ENCODE measurements at places on chromosomes 6 and 20. TPM values are rescaled to one million over a fixed set of nuclear protein-coding genes. Genes with fewer than 3 reads are reported as not detected.

DNA sequence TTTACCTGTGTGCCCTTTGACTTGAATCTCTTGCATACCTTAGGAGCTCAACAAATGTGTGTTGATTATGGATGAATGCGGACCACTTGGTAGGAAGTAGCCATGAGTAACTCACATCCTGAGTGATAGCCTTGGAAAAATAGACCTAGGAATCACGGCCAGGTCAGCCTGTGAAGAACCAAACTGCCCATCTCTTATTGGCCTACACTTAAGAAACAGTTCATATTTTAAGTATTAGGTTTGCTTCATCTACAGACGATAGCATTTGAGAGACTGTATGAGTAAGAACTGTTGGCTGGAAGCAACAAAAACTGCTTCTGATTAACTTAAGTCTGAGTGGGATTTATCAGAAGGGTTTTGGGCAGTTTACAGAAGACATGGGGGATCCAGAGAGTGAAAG, 320.1 kb upstream of the PRND start:
- no peak overlapping the region for H3K27ac ChIP-seq
- no peaks in the 10 kb centered on the region for H3K4me1 ChIP-seq
- no peaks in the 10 kb centered on the region for H3K36me3 ChIP-seq
- H3K4me3 ChIP-seq = no peak overlapping the region
- DNase-seq = no peak

DNA sequence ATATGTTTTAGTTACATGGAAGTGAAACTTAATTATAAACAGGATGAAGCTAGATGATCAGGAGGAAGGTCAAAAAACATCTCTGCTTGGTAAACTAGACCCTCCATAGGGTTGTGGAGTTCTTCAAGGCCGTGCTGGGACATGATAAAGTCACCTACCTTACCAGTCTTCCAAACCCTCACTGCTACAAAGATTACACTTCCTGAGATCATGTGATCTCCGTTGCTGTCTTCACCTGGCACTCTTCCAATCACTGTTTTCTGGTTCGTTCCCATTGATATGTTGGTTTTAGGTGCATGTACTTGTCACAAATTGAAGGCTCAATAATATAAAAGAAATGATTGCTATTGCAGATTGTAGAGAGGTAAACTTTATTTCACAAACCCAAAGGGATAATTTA, 161.5 kb upstream of the MAN1A1 start:
- H3K27me3 ChIP-seq = no peaks in the 10 kb centered on the region
- DNase-seq = no peak
- no peak overlapping the region for H3K27ac ChIP-seq
- no peak overlapping the region for H3K4me3 ChIP-seq

DNA sequence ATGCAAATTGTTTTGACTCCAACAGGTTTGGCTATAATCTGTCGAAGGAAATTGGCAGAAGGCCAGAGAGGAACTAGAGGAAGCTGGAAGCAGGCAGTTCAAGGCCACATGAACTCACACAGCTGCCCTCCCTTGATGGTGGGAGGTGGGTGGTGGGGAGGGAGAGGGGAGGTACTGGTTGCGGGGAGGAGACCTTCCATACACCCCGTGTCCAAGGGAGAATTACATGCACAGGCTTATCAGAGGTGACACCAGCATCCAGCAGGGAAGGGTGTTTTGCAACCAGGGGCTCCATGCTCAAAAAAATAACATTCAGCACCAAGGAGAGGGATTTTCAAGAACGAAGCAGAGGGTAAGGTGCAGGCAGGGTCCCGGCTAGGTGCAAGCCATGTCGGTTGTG, 9.1 kb downstream of the PRND start:
- peaks cover 11% of the 10 kb centered on the region for H3K4me1 ChIP-seq
- peaks cover 5% of the 10 kb centered on the region for H3K27me3 ChIP-seq
- no peaks in the 10 kb centered on the region for H3K36me3 ChIP-seq
- no peak overlapping the region for H3K4me3 ChIP-seq

DNA sequence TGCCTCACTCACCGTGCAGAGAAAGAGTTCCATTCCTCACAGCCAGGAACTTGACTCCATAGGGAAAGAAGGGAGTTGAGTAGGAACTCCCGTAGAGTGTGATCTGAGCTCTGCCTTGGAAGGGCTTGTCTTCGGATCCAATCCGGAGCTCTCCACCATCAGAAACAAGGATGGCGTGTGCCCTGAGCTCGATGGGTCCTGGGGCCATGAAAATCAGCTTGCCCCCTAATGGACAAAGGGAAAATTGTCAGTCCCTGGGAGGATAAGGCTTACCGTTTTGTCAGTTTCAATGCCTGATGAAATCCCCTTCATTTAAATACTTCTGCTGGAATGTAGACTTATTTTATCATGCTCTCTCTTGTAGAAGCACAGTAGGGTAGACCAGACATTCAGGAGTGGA, 153.3 kb downstream of the PKHD1 start:
- H3K27me3 ChIP-seq = peaks cover 2% of the 10 kb centered on the region
- no peaks in the 10 kb centered on the region for H3K36me3 ChIP-seq
- no peaks in the 10 kb centered on the region for H3K4me1 ChIP-seq

DNA sequence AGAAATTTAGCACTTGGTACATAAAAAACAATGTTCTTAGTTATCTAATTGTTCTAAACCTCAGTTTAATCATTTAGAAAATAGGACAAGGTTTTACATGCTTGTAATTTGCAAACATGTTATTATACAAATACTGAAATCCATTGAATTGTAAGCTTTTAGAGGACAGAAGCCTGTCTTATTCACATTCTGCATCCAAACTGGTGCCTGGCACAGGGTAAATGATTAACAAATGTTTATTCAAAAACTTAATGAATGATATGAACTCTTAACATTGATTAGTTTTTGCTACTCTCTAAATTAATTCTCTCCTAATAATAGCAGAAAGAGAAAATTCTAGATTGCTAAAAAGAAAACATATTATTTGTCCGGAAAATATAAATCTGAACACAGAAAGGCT, 58.4 kb upstream of the MCM9 start:
- no peaks in the 10 kb centered on the region for H3K4me1 ChIP-seq
- no peak overlapping the region for H3K27ac ChIP-seq
- H3K4me3 ChIP-seq = no peak overlapping the region
- H3K27me3 ChIP-seq = no peaks in the 10 kb centered on the region
- no peak for DNase-seq

- no peak overlapping the region for H3K4me3 ChIP-seq
- H3K27me3 ChIP-seq = no peaks in the 10 kb centered on the region
- no peak for DNase-seq
Measured at GRCh38 chr20:61748376-61748775, 317.3 kb downstream of the TAF4 start.

DNA sequence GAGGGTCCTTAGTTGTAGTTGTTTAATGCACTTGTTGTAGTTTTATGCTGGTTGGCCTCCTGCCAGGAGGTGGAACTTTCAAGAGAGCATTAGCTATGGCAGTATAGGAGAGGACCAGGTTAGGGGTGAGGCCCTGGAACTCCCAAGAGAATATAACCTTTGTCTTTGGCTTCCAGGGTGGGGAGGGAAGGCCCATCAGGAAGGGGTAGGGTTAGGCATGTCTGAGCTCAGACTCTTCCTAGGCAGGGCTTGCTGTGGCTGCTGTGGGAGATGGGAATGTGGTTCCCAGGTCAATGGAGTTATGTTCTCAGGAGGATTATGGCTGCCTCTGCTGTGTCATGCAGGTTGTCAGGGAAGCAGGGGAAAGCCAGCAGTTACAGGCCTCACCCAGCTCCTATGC, 20.0 kb upstream of the GABRR1 start:
- H3K4me3 ChIP-seq = no peak overlapping the region
- peaks cover 8% of the 10 kb centered on the region for H3K27me3 ChIP-seq
- peaks cover 23% of the 10 kb centered on the region for H3K4me1 ChIP-seq
- DNase-seq = no peak
- H3K27ac ChIP-seq = no peak overlapping the region

GRCh38 chr6:37485291-37485702, 14.4 kb downstream of the CCDC167 start:
- H3K36me3 ChIP-seq = peaks cover 8% of the 10 kb centered on the region
- peaks cover 16% of the 10 kb centered on the region for H3K4me1 ChIP-seq
- no peak overlapping the region for H3K4me3 ChIP-seq
- no peak overlapping the region for H3K27ac ChIP-seq
- H3K27me3 ChIP-seq = peaks cover 5% of the 10 kb centered on the region

DNA sequence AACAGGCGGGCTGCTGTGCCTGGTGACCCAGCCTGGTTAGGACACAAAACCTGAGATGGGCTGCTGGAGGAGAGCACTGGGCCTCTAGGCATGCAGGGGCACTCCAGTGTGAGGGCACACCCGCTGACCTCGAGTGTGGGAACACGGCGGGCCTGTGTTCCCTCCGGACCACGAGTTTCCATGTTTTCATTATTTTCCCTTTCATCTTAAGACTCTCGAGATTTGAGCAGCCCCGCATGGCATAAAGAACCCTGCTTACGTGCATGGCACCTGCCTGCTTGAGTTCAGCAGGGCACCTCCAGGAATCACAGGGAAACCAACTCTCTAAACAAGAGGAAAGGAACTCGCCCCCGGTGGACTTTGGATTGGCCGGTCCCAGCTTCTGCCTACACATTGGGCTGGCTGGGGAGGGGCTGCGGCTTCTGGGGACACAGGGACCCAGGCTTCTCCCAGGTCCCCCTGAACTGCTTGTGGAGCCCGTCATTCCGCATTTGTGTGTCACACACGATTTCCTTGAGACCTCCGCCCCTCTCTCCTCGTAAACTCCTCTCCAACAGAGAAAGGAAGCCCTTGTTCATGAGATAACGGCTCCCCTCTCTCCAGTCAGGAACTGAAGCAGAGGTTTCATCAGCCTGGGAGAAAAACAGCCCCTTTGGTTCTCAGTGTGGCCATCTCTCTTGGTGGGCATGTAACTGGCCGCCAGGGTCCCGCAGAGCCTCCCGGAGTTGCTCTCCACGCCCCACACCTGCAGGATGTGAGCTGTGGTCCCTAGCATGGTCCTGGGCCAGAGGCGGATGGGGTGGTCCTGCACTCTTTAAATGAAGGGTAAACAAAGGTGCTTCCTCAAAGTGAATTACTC, 181.8 kb downstream of the TTLL2 start:
- H3K27me3 ChIP-seq = no peaks in the 10 kb centered on the region
- DNase-seq = no peak
- no peaks in the 10 kb centered on the region for H3K4me1 ChIP-seq
- no peaks in the 10 kb centered on the region for H3K36me3 ChIP-seq
- no peak overlapping the region for H3K4me3 ChIP-seq

GRCh38 chr6:81561071-81561564, 191.4 kb downstream of the TENT5A start:
- H3K4me3 ChIP-seq = no peak overlapping the region
- no peak for DNase-seq
- H3K27ac ChIP-seq = no peak overlapping the region
- no peaks in the 10 kb centered on the region for H3K27me3 ChIP-seq

DNA sequence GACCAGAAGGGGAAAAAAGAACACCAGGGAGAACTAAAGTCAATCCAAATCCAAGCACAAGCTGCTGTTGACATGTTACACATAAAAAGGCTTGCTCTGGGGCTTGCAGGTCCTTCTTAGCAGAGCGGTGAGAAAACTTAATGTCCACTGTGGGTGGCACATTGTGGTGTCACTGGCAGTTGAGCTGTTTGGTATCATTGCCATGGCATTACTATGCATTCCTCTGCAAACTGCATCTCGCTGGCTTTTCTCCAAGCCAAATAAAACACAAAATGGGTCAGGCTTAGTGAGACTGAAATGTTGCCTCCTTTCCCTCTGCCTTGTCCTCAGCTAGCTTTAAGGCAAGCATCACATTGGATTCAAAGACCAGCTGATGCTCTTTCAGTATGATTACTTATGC, 40.9 kb downstream of the LY86 start:
- H3K27me3 ChIP-seq = peaks cover 2% of the 10 kb centered on the region
- H3K36me3 ChIP-seq = no peaks in the 10 kb centered on the region
- H3K4me1 ChIP-seq = peaks cover 2% of the 10 kb centered on the region
- no peak overlapping the region for H3K27ac ChIP-seq
- H3K4me3 ChIP-seq = no peak overlapping the region

DNA sequence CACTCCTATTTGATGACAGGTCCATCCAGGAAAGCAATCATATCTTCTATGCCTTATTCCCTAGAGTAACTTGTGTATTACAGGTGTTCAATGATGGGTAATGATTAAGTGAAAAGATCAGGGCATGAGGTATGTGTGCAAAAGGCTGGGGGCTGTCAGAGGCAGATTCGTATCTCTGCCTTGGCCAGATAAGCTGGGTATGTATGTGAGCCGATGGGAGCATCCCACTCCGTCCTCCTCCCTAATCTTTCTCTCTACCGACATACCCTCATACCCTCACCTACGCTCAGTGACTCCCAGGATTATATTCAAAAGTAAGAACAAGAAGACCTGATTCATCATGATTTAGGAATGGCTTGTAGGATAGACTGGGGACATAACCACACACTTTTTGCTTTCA, 238.7 kb downstream of the PLCB1 start:
- no peak overlapping the region for H3K27ac ChIP-seq
- peaks cover 6% of the 10 kb centered on the region for H3K36me3 ChIP-seq
- DNase-seq = no peak
- H3K27me3 ChIP-seq = no peaks in the 10 kb centered on the region
- H3K4me3 ChIP-seq = no peak overlapping the region
- H3K4me1 ChIP-seq = peaks cover 35% of the 10 kb centered on the region

GRCh38 chr20:34948030-34948429, 7.6 kb downstream of the GSS start:
- no peak overlapping the region for H3K4me3 ChIP-seq
- no peak overlapping the region for H3K27ac ChIP-seq
- DNase-seq = no peak
- no peaks in the 10 kb centered on the region for H3K27me3 ChIP-seq
- H3K4me1 ChIP-seq = no peaks in the 10 kb centered on the region

- H3K4me1 ChIP-seq = no peaks in the 10 kb centered on the region
- H3K27me3 ChIP-seq = peaks cover 3% of the 10 kb centered on the region
- no peak for DNase-seq
- H3K4me3 ChIP-seq = no peak overlapping the region
- no peak overlapping the region for H3K27ac ChIP-seq
Measured at GRCh38 chr6:26350858-26351543, 14.0 kb upstream of the BTN3A2 start.

DNA sequence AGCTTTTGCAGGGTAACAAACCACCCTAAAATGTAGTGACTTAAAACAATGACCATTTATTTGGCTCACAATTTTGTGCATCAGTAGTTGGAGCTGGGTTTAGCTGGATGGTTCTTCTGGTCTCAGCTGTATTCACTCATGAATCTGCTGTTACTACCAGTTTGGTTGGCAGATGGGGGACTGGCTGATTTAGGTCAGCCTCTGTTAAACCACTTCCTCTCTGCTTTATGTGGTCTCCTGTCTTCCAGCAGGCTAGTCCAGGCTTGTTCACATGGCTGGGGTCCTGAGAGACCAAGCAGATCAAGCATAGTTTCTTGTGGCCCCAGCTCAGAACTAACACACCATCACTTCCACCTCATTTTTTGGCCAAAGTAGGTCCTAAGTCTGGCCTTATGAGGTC, 67.2 kb upstream of the LAMP5 start:
- DNase-seq = no peak
- no peaks in the 10 kb centered on the region for H3K27me3 ChIP-seq
- H3K27ac ChIP-seq = no peak overlapping the region
- no peaks in the 10 kb centered on the region for H3K4me1 ChIP-seq
- H3K36me3 ChIP-seq = no peaks in the 10 kb centered on the region
- no peak overlapping the region for H3K4me3 ChIP-seq

GRCh38 chr6:2094642-2095041, 150.8 kb downstream of the GMDS start:
- peaks cover 5% of the 10 kb centered on the region for H3K36me3 ChIP-seq
- H3K27me3 ChIP-seq = no peaks in the 10 kb centered on the region
- no peak overlapping the region for H3K27ac ChIP-seq
- DNase-seq = no peak
- H3K4me3 ChIP-seq = no peak overlapping the region

BPIFB1 gene
- polyA plus RNA-seq = not detected

SLC17A3 gene
- polyA plus RNA-seq = not detected

OOEP gene
- polyA plus RNA-seq = 0.29 TPM

ARMC2 gene
- 8.5 TPM for polyA plus RNA-seq

PPP1R16B gene
- 23.6 TPM for polyA plus RNA-seq

GPX5 gene
- polyA plus RNA-seq = not detected

RPP40 gene
- polyA plus RNA-seq = 8.8 TPM

NFATC2 gene
- 101 TPM for polyA plus RNA-seq

ULBP3 gene
- 0.50 TPM for polyA plus RNA-seq

SAMD5 gene
- polyA plus RNA-seq = not detected

Measured in immature natural killer cell (primary cell).